ENCODE measurements at places on chromosomes 11 and 22.

GRCh38 chr22:34975721-34976120, 90.2 kb upstream of the ISX start:
- DNase-seq, result no peak

DNA sequence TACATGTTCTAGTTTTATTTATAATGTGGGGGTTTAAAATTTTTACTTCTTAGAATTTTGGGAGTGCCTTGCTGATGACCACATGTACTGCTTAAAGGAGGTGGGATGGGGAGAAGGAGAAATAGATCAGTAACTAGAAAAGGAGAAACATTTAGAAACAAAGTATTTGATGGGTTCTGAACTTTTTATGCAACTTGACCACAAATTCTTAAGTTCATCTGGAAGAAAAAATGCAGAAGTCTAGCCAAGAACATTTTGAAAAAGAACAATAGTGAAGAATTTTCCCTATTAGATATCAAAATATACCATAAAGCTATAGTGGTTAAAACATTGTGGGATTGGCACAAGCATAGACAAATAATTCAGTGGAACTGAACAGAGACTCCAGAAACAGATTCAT, 73.3 kb upstream of the AMPD3 start:
- no peak for DNase-seq

DNA sequence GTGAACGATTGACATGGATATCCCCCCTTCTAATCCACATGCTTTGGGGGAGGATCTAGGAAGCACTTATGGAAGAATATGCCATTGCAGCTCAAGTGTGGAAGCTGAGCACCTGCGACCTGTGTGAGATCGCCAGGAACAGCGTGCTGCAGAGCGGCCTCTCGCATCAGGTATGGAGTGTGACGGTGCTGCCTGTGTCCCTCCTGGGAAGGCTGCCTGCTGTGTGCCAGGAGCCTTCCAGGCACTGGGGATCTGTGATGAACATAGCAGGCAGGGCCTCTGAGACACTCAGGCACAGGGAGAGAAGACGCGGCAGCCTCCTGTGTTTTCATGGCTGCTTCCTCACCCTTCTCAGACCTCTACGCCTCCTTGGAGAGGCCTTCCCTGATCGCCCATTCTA, 36.5 kb downstream of the RNF141 start:
- no peak for DNase-seq

DNA sequence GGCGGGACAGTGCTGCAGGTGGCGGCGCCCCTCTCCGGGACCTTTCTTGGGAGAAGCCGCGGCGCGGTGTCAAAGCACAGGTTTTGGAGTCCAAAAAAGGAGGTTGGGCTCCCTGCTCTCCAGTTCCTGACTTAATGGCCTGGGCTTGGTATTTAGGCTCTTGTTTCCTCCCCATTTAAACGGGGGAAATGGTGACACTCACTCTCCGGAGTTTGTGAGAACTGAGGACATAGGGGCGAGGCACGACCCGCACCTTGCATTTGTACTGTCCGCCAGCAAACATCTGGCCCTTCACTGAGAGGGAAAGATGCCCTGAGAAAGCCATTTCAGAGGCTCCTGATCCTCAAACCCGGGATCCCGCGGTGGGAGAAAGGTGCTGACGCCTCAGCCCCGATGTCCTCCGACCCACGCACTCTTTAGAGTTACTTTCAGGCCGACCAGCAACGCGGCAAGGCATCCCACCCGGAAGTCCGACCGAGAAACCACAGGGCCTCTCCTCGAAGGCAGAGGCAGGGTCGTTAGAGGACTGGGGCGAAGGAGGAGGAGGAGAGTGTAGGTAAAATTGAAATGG, 2.9 kb upstream of the WDR74 start:
- DNase-seq, result peak; percentile 27

- no peak for DNase-seq
These were observed 10.0 kb upstream of the OR5M1 start for GRCh38 chr11:56624661-56625110.

GRCh38 chr11:86523738-86524619, 148.4 kb downstream of the ME3 start:
- no peak for DNase-seq

GRCh38 chr11:98549571-98549970, 471.2 kb upstream of the CNTN5 start:
- no peak for DNase-seq

GRCh38 chr11:96155627-96156378, 187.2 kb downstream of the MAML2 start:
- DNase-seq, result peak; percentile 73

DNA sequence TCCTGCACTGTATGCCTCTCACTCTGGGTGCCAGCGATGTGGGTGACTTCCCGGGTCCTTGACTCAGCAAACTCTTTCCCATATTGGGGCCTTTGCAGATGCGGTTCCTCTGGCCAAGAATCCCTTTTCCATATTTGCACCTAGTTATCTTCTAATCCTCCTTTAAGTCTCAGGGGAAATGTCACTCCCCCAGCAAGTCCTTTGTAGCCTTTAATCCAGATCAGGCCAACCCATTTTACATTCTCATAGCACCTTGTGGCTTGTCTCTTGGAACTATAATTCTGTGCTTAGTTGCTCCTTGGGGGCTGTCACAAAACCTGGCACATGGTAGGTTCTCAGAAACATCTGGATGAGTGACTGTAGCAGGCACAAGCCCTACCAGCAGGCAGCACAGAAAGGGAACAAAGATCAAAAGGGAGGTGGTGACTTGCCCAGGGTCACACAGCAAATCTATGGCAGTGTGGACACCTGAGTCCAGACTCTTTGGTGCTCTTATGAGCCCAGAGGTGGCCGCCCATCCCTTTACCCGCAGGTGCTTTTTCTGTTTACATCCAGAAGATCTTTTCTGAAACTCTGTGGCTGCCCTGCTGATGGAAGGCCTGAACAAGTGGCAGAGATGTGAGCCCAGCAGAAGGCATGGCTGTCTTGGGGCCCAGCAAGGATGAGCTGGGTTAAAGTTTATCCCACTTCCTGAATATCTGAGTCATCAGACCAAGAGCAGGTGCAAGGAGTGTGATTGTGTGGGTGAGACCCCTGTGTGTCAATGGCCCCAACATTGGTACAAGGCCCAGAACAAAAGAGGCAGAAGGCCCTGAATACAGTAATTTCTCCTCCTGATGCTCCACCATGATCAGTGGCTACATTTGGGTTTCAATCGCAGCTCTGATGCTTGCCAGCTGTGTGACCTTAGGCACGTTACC, 78.6 kb upstream of the GRK3 start:
- no peak for DNase-seq

DNA sequence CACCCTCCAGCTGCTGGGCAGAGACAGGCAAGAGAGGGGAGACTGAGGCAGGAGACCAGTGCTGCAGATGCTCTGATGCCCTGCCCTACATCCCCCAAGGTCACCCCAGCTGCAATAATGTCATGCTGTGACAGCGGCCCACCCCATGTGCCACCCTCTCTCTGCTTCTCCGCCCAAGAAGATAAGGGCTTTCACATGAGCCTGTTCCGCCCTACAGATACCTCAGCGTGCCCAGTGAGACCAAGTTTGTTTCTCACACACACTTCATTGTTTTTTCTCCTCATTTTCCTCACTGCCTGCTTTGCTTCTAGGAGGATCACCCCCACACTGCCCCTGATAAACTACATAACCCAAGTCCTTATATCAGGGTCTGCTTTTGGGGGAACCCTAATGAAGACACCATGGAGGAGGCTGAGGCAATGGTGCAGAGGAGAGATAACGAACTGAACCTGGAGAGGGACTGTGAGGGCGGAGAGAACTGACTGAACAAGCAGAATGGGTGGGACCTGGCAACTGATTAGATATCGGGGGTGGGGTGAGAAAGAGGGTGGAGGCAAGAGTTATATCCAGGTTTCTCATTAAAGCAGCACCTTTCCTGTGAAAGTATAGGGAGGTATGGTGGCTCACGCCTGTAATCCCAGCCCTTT, 37.5 kb upstream of the TSKU start:
- no peak for DNase-seq

DNA sequence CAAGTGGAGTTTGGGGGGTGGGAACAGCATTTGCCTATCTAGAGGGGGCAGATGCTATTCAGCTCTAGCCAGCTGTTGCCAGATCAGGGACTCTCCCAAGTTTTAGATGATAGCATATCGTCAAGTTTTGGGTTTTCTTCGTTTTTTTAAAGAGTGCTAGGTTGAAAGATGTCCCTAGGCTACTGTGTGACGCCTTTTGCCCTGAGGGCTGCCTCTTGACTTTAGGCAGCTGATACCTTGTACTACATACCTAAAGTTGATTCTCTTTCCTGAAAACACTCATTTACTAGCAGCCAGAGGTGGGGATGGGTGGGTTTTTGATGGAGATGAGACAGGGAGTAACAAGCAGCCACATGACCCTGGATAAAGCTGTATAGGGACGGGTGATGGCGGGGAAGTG, 87.1 kb downstream of the ABTB2 start:
- no peak for DNase-seq

DNA sequence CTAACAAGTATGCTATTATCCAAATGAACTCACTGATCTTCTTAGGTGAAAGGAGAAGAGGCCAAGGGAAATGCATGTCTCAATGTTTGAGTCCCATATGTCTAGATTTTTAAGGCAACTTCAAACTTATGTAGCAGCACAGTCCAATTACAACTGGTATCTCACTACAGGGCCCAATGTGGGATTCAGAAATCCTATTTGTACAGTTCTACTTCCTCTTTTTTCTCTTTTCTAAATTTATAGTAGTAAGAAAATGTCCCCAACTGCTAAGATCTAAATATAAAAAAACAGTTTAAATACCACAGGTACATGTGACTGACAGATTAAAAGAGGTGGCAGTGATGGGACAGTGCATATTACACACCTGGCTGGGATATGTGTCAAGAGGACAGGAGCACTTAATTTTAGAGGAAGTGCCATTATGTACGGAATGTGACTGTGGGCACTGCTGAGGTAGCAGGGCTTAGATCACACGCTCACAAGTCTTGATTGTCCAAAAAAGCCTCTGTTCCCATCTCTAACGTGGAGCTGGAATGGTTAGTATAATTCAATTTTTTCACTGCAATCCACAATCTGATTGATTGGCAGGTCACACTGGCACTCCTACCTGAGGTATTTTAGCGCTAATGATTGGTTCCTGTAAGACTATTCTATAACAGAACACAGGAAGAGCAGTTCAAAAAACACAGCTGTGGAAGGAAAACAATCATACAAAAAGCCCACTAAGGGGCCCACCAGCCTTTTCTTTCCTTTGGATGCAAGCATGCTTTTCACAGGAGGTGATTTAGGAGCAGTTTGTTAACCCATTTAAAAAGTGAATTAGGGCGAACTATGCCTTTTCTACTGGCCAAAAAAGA, 34.6 kb downstream of the APOL5 start:
- DNase-seq, result no peak

DNA sequence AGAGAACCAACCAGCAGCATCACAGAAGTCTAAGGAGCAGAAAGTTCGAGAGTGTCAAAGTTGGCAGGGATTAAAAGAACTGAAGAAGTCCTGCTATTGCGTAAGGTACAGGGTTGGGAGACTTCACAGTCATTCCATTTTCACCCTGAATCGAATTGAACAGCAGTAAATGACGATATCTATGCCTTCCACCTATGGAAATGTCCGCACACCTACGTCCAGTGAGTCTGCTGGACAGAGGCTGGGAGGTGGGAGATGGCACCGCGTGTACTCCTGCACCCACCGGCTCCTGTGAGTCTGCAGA, 116.7 kb downstream of the MICAL3 start:
- DNase-seq, result no peak

- DNase-seq, result no peak
These were observed 540.3 kb upstream of the LUZP2 start for GRCh38 chr11:23956586-23956985.

GRCh38 chr11:128840137-128840536, 27.0 kb downstream of the KCNJ1 start:
- no peak for DNase-seq

- no peak for DNase-seq
These were observed 20.6 kb upstream of the EIF3M start for GRCh38 chr11:32562839-32563599.

DNA sequence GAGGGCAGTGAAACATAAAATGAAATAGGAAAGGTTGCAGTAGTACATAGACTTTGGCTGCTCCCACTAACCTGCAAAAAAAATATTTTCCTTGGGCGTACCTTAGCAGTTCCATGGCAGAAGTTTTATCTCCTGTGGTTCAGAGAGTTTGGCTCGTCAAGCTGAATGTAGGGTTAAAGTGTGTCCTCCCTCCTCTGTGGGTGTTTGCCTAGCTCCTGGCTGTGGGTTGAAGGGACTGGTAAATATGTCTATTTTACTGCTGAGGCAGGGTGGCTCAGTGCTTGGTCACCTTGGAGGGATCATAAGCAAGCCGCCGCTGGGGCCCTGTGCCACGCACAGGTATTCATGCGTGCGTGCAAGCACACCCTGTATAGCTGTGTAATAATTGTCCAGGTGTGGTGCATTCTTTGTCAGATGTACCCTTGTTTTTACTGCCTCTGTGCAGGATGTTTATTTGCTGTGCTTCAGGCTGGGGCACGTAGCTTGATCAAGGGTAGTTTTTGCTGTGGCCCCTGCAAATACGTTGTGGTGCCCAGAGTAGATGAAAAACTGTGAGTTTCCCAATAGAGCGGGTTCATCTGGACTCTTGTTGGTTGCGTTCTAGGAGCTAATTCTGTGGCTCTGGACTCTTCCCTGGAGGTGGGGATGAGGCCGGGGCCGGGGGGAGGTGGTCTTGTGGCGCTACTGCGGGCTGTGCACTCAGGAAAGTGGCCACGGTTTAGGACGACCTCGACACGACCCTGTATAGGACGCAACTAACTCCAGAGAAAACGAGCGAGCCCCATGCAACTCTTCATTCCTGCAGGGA, 732 bp upstream of the SORL1 start:
- DNase-seq, result no peak

DNA sequence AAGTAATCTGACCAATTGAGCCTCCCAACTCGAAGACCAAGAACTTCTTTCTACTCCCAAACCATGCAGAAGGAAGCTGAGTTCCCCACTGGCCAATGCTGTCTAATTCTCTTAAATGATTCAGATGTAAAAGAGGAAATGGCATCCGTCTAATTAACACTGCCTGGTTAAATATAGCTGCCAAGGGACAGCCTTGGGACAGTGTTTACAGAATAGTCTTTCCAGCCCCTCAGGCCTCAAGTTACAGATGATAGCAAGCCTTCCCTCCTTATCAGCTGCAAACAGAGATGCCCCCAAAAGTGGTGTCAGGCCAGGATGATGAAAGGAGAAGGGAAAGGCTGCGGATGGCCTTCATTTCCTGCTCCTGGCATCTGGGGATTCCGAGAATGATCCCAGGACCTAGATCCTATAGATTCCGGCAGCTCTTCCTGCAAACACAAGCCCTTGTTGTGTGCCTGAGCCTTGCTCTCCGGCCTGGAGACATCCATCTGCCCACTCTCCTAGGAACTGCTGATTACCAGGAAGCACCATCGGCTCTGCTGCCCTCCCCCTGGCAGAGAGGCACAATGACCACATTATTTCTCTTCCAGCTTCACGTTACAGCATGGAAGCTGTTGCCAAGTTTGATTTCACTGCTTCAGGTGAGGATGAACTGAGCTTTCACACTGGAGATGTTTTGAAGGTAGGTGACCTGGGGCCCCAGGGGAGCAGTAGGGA, 13.5 kb upstream of the TMA7B start:
- DNase-seq, result no peak

Data from left ventricle myocardium inferior (tissue), 1 donor.